Stimulated activated CD4-positive, alpha-beta T cell treated with anti-CD3 and anti-CD28 coated beads, TNF-alpha, amount 100 ng/mL, for 1 hour (primary cell): ENCODE measurements at places on chromosomes 1 and 21.

DNA sequence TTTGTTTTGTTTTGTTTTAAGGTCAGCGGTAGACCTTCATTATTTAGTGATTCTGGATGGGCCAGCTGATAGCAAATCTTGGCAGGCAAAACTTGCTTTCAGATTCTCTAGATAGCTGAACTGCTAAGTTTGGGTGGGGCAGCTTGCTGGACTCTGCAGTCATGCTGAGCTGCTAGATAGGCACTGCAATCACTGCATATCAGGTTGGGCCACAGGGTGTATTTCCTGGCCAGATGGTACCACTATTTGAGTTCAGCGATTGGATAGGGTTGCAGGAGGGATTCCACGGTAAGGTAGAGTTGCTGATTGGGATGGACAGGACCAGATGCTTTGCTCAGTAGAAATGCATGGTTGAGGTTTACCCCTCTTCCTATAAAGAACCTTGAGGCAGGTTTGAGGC, 579.3 kb upstream of the ADGRL4 start:
- no peak for DNase-seq

DNA sequence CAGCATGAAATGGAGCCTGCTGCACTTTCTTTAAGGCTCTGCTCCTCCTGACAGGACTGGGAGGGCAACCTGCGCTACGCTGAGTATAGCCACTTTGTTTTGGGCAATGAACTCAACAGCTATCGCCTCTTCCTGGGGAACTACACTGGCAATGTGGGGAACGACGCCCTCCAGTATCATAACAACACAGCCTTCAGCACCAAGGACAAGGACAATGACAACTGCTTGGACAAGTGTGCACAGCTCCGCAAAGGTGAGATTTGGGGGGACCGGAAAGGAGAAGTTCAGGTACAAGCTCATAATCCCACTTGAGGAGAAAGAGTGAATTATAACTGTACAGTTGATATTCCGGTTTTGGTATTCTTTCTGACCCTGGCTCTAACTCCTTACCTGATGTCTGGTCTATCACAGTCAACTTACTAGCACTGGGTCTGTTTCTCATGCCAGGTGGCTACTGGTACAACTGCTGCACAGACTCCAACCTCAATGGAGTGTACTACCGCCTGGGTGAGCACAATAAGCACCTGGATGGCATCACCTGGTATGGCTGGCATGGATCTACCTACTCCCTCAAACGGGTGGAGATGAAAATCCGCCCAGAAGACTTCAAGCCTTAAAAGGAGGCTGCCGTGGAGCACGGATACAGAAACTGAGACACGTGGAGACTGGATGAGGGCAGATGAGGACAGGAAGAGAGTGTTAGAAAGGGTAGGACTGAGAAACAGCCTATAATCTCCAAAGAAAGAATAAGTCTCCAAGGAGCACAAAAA, 5.4 kb downstream of the ANGPTL7 start:
- no peak for DNase-seq

GRCh38 chr1:21814241-21814918, 2.3 kb downstream of the LDLRAD2 start:
- DNase-seq, result no peak

DNA sequence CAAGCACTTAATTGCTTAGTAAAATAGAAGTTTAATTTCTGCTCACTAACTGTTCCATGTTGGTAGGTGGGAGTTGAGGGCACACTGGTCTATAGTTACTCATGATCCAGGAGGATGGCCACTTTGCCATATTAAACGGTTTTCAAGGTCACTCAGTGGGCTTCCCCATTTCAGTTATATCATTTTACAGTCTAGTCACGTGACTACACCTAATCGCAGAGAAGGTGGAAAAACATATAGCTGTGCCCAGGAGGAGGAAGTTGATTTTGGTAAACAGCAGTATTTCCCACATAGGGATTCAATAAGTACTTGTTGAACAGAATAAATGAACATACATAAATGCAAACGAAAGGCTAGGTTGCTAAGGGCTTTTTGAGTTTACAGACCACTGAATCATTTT, 541.1 kb upstream of the CAMK1G start:
- DNase-seq, result no peak

DNA sequence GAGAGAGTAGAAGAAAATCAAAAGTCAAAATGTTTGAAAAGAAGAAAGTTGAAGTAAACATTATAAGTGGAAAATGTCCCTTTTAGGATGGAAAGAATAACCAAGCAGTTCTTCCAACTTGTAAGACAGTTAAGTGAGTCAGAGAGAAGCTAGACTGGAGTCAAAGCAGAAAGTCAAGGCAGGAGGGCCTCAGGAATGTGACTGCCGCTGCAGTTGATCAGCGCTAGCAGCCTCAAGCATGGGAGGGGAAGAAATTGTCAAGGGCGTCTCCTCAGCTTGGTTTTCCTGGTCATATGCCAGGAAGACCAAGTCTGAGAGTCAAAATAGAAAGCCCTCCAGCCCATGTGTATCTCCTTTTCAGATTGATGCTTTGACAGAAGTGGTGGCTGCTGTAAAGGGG, 23.2 kb downstream of the HAO2 start:
- no peak for DNase-seq

GRCh38 chr1:33380811-33381210, 50.1 kb downstream of the PHC2 start:
- DNase-seq, result no peak

GRCh38 chr21:30349572-30349971, 1.2 kb upstream of the KRTAP23-1 start:
- DNase-seq, result no peak

GRCh38 chr1:168360151-168361021, 79.7 kb downstream of the TBX19 start:
- DNase-seq, result no peak

DNA sequence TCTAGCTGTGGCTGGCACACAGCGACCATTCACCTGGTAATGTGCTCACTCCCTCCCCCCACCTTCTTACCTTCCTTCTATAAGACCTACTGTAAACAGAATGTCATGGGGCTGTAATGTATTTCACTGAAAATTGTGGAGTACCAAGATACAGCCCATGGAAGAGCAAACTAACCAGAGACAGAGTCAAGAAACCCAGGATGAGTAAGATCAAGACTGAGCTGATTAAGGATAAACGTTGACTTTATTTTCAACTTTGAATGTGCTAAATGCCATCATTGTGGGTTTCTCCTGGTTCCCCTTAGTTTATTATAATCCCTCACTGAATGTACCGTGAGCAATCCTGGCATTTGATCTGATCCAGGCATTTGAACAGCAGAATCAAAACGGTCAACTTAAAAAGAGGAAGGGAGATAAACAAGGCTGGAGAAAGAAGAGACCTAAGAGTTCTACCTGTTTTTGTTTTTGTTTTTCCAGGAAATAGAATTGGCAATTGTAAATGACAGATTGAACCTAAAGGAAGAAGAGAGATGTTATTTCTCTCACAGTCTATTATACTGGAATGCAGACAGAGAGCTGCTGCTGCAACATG, 16.1 kb upstream of the ATP1B1 start:
- no peak for DNase-seq

GRCh38 chr1:43352881-43353280, 5.9 kb upstream of the CDC20 start:
- no peak for DNase-seq

- DNase-seq, result no peak
These were observed 2.0 kb upstream of the ATP13A2 start for GRCh38 chr1:17013491-17014320.

GRCh38 chr1:109814223-109814622, 50.5 kb upstream of the EPS8L3 start:
- no peak for DNase-seq

DNA sequence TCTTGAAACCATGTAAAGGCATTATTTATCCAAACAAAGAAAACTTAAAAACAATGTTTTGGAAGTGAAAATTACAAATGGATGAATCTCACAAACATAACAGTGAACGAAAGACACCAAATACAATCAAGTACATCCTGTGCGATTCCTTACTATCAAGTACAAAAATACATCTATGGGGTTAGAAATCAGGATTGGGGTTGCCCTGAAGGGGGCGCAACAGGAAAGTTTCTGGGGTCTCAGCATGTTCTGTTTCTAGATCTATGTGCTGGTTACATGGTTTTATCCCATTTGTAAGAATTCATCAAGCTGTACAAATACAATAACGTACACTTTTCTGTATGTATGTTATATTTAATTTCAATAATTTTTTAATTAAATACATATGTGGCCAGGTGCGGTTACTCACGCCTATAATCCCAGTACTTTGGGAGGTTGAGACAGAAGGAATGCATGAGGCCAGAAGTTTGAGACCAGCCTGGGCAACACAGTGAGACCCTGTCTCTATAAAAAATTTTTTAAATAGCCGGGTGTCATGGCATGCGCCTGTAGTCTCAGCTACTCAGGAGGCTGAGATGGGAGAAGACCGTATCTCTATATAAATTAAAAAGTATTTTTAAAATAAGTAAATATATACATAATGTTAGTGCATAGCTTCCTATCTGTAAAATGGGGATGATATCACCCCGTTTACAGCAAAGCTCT, 121.5 kb upstream of the SOD1 start:
- DNase-seq, result no peak

DNA sequence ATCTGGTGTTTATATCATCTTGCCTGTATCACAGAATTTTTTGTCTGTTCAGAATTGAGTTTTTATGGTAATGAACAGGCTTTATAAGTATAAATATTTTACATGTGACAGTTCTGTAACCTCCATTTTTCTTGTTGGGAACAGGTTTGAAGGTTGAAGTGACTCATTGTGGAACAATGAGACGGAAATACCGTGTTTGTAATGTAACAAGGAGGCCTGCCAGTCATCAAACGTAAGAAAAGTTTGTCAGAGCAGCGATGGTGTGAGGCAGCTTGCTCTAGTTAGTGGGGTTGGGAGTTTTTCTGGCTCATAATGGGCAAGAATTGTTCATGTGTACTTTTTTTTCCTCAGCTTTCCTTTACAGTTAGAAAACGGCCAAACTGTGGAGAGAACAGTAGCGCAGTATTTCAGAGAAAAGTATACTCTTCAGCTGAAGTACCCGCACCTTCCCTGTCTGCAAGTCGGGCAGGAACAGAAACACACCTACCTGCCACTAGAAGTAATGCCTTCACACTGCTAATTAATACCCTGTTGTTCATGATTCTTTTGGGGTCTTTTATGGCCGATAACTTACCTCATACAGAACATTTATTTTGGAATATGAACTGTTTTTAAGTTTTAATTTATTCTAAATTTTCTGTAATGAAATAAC, 75.2 kb upstream of the TEKT2 start:
- no peak for DNase-seq

GRCh38 chr1:219459351-219460080, 153.4 kb downstream of the ZC3H11B start:
- no peak for DNase-seq

- DNase-seq, result no peak
These were observed 24.7 kb downstream of the NPHP4 start for GRCh38 chr1:5967351-5968160.

GRCh38 chr21:42674351-42674940, 21.0 kb downstream of the PDE9A start:
- DNase-seq, result no peak

DNA sequence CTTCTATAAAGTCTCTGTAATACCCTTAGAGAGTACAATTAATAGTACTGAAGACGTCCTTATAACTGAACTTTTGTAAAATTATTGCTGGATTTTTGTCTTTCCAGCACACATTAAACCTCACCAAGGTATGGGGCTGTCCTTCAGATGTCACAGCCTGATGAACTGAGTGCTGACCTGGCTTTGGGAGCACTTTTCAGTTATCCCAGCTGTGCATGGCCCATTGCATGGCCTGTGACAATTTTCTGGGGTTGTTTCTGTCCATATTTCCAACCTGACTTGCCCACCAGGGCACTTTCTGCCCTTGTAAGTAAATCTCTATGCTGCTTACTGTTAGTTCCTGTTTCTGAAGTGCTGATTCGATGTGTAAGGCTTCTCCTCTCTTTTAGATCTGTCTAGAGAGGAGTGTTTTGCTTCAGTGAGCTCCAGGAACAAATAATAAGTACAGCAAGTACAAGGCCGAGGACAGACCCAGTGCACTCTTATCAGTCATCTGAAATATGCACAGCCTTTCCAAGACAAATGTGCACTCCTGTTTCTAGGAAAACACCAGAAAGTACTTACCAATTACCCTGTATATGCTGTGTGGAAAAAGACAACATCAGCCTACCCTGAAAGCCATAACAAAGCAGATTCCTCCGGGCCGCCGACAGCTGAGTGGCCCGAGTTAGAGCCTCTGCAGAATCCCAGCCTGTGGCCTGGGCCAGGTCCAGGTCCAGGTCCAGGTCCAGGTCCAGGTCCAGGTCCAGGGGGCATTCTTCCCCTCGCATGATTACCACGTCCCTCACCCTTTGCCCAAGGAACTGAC, 121.7 kb downstream of the DHRS3 start:
- DNase-seq, result no peak

GRCh38 chr1:179082999-179083335, 1.1 kb downstream of the TOR3A start:
- no peak for DNase-seq

GRCh38 chr1:234611225-234611846, 1.4 kb upstream of the IRF2BP2 start:
- DNase-seq, result no peak

DNA sequence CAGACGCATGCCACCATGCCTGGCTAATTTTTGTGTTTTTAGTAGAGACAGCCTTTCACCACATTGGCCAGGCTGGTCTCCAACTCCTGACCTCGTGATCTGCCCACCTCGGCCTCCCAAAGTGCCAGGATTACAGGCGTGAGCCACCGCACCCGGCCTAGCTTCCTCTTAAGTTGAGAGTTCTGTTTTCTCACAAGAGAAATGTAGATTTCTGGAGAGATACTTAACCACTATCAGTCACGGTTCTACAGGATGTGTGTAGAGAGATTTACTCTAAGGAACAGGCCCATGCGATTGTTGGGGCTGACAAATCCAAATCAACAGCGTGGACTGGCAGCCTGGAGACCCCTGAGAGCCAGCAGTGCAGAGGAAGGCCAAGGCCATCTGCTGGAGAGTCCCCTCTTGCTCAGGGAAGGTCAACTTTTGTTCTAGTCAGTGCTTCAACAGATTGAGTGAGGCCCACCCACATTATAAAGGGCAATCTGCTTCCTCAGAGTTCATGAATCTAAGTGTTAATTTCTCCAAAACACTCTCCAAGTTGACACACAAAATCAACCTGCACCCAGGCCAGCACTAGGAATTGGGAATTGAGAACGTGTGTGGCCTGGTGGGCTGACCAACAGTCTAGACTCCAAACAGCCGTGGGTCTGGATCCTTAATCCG, 38.7 kb downstream of the CHAF1B start:
- DNase-seq, result no peak

DNA sequence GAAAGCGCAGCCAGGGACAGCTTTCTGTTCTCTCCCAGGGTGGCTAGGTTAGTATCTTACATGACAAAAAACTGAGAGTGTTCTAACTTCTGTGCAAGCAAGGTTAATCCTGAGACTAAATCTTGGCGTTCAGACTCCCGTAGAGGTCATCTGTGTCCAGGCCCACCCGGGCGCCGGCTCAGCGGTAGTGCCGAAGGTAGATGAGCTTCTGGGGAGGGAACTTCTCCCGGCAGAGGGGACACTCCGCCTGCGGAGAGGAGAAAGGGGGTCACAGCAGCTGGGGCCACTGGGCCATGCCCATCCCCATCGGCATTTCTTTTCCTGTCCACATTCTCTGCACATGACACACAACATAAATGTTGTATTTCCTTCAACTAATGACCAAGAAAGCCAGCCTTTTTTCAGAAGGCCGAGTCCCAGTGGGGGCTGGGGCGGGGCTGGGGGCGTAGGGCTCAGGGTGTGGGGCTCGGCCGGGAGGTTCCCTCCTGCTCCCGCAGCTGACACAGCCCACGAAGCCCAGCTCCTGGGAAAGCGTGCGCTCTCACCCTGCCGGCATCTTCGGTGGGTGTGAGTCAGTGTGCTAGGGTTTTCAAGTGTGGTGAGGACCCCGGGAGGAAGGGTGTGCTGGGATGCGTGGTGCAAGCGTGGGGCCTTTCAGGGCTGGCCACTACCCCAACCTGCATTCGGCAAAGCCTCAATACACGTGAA, 6.6 kb downstream of the PEX10 start:
- no peak for DNase-seq
